ENCODE measurements at places on chromosomes 5 and 9.

DNA sequence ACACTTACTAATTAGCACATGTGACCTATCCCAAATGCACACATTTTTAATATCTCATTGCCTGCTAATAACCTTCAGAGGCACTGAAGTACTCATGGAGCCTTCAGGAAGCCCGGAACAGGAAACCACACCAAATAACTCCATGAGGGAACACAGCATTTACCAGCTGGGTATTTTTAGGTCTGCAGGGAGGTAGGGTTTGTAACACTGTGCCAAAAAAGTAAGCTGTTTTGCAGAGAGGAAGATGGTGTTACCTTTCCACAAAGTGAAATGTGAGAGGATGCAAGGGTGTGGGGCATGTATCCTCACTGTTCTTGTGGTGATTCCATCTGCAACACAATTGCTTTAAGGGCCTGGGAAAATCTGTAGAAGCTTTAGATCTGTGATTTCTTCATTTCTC, 64.4 kb downstream of the NUDT12 start:
- no peak for DNase-seq

DNA sequence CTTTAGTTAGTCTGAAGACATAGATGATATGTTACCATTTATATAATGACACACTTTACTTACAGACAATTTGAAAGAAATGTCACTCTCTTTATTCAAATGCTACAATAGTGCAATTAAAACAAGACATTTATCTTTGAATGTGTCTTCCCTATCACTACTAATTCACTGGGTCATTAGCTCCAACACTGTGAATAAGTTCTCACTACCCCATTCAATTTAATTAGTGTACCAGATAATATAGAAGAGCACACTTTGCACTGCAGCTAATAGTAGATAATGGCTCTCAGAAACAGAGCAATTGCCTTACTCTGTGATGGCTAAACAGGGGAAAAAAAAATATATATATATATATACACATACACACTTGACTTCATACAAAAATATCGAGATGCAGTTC, 497.0 kb downstream of the DTWD2 start:
- no peak for DNase-seq

DNA sequence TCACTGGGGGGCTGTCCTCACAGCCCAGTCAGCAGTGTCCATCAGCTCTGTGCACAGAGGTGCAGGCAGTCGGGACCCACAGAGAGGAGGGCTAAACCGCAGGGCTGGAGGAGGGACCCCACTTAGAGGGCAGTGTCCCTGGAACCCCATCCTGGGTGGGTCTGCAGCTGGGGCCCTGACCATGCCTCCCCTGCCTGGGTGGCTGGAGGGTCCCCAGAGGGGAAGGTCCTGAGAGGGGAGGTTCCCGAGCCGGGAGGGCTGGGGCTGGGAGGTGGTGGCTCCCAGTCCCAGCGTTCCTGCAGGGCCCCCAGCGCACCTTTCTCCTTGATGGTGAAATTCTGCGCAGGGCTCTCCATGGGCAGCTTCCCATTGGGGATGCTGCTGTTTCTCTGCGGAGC, 32.7 kb downstream of the EXOC3 start:
- DNase-seq: no peak

DNA sequence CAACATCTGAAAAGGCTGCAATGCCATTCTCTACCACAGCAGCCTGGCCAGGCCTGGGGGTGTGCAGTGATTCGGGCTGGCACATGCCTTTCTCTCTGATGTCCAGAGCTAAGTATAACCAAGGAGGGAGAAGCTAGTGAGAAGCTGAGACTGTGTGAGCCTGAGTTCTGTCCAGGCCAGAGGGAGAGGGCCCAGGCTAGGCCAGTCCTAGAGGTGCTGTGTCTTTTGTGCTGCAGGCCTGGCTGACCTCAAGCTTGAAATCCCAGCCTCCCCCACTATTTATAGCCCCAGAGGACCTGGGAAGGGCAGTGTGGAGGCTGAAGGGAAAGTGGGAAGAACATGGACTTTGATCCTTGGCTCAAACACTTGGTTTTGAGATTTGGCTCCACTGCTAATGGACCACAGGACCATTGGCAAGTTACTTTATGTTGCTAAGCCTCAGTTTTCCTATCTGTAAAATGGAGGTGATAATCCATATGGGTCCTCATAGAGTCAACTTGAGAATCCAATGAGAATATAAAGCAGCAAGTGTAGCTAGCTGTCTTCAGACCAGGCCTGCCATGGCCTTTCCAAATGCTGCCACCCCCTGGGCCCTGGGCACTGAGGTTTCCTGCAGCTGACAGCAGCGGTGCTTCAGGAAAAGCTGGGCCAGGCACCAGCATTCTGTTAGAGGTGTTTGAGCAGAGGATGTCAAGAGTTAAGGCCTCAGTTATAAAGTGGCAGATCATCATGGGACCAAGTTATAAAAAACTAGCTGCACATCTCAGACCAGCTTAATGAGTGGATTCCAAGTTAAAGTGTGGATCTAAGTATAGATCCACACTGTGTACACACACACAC, 21.1 kb downstream of the BNIP1 start:
- no peak for DNase-seq

DNA sequence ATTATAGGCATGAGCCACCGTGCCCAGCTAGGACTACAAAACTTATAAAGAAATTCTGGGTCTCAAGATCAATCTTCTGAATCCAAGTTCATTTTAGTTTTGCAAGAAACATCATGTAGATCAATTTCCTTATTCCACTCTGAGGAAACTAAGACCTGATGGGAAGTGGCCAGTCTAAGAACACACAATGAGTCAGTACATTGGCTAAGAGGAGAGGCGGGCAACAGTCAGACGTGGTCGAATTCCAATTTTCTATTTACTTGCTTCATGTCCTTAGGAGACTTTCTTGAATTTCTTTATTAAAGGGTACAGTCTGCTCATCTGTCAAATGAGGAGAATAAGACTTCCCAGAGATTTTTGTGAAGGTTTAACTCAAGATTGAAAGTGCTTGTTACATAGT, 432.1 kb upstream of the BRINP1 start:
- DNase-seq: no peak

DNA sequence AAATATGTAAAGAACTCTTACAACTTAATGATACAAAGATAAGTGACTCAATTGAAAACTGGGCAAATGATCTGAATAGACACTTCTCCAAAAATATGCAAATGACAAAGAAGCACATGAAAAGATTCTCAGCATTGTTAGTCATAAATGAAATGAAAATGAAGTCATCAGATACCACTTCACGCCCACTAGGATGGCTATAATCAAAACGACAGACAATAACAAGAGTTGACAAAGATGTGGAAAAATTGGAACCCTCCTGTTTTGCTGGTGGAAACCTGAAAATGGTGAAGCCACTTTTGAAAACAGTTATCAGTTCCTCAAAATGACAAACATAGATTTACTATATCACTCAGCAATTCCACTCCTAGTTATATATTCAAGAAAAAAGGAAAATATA, 7.9 kb upstream of the SYK start:
- DNase-seq: no peak

DNA sequence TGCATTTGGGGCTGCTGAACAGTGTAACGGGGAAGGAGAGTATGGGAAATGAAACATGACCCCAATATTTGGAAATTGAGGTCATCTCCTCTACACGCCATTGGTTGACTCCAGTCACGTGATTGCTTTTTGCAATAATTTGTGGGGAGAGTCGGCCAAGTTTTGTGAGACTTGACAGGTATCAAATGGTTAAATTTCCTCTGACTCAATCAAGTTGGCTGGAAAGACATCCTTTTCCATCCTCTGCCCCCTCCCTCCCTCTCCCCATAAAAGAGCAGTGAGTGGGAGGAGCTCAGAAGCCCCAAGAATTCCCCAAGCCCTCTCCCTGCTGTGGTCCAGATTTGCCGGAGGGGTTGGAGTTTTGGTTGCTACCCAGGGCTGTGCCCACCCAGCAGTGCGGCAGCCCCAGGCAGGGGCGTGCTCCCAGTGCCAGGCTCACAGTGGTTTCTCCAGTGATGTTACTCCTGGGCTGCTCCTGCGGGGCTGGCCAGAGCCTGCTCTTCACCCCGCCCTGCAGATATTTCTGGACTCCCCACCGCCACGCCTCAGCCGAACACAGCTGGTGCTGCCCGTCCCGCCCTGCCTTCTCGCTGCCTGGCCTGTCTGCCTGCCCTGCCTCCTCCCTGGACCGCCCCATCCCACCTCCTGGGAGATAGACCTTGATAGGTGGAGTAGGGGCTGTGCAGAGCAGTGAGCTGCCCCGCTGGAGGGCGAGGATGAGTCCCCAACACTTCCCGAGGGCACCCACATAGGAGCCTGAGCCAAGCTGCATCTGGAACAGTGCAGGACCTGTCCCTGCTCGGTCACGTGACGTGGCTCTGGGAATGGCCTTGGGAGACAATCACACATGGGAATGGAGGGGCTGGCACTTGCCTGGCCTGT, 3.4 kb downstream of the COL5A1 start:
- peak; percentile 70 for DNase-seq

- no peak for DNase-seq
Observed at GRCh38 chr5:157085930-157086329, 22.9 kb downstream of the HAVCR2 start.

GRCh38 chr9:113219969-113220368, 1.1 kb downstream of the FKBP15 start:
- DNase-seq: no peak

DNA sequence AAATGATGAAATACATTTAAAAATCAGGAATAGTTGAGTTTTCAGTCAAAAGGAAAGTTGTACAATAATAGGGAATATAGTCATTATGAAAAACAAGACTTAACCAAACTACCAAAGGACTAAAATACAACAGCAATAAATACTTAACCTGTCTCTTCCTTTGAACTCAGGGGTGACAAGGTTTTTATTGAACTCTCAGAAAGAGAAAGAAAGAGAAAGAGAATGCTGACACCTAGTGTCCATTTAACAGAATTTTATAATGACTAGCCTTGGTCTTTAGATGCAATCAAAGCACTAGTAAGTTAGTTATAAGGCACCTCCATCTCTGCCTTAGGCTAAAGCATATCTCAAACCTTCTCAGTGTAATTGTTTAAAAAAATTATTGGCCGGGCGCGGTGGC, 47.5 kb downstream of the UIMC1 start:
- peak; percentile 14 for DNase-seq

GRCh38 chr9:126519660-126520420, 93.9 kb upstream of the LMX1B start:
- DNase-seq: no peak

DNA sequence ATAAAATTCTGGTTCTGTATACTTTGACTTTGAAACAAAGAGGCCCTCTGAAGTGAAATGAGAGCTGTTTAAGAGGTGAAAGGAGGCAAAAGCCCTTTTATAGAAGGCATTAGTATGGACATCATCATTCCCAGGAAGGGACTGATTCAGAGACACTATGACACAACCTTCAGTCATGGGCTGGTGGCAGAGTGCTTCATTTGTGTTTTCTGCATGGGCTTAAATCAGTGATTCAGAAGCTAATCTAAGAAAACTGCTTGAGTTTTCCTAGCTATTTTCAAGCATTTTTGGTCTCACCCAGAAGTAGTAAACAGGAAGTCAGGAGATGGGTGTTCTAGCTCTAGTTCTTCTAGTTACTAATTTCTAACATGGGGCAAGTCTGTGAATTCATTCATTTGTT, 288.9 kb downstream of the TRPM3 start:
- no peak for DNase-seq

GRCh38 chr9:116855881-116856662, 169.0 kb downstream of the TRIM32 start:
- peak; percentile 94 for DNase-seq

- no peak for DNase-seq
Observed at GRCh38 chr5:173762930-173763329, 125.2 kb upstream of the CPEB4 start.

DNA sequence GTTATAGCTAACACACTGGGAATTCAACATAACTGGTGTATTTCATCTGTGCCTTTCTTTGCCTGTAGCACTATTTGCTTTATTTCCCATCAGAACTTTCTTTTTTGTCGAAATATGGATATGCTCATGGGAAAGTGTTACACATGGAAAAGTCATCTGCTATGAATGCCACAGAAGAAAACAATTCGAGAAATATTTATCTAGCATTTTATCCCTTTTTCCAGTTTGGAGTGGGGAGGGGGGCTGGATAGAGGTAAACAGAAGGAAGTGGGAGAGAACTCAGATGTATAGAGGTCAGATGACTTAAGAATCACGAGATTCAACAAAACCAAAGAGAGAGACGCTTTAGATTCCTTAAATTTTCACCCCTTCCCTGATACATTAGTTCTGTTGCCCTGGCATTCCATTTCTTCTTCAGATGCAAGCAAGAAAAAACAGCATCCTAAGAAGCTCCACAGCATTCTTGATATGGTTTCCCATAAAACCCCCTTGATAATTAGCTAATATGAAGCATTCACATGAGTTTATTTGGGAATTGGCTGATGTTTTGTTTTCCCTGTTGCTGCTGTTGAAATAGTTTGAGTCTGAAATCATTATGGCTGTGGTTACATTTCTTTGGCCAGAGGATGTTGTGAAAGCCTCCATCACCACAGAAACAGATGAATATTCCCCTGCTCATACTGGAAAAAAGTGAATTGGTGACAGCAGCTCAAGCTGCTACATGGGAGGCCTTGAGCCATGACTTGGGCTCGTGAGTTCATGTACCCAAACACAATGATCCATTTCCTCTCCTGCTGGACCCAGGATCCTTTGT, 335.8 kb upstream of the DAB2 start:
- DNase-seq: no peak

GRCh38 chr5:67173959-67174358, 22.6 kb downstream of the CD180 start:
- DNase-seq: no peak

GRCh38 chr5:79081779-79082178, 12.2 kb downstream of the BHMT2 start:
- DNase-seq: no peak

DNA sequence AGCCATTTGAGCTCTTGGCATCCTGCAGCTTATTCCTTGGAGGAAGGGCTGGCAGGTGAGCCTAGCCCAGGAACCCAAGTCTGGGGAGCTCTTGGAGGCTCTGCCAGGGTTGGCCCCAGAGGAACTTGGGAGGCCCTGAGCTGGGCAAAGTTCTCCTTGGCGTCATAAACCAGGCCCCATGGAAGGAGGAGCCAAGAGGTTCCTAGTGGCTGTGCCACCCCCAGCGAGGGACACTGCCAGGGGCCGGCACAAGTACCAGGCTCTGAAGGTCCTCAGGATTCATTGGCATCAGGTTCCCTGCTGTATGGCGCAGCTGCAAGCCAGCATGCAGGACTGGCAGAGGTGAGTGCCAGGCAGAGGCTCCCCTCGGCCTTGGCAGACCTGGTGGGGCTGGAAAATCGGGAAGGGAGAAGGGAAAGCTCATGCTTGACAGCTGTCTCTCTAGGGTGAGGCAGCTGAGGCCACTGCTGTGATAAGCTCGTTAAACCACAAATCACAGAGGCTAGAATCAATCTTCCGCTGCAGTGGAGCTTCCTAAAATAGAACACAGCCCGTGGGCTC, 54.6 kb upstream of the SYNPO start:
- DNase-seq: no peak
